ENCODE measurements at places on chromosomes 13 and 19.

DNA sequence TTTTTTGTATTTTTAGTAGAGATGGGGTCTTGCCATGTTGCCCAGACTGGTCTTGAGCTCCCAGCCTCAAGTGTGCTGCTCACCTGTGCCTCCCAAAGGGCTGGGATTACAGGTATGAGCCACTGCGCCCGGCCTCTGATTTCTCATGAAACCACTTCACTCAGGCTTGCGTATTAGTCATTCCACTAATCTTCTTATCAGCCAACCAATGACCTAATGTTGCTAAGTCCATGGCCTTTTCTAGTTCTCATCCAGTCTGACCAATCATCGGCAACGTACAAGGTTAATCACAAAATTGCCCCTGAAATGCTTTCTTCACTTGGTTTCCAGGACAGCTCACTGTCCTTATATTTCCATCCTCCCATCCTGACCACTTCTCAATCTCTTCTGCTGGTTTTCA lies 605.3 kb upstream of the SLC10A2 start:
- no peak for DNase-seq

DNA sequence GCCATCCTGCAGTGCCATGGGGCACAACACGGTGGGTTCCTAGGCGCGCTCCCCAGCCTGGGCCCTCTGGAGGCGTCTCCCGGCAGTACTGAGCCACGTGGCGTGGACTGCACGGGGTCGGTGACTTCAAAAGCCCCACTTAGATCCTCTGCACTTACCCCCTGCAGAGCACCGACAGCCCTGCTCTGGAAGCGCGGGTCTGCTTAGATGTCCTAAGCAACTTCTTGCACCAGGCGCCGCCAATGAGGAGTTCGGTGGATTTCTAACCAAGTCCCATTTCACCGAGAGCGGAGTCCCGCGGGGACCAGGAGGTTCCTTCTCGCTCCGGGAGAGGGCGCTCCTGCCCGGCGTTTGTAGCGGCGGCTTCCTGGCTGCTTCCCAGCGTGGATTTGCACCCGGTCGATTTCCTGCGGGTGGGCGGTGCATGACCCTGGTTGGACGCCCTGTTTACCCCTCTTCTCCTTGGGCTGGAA lies 25.2 kb upstream of the ZNF845 start:
- DNase-seq: no peak

DNA sequence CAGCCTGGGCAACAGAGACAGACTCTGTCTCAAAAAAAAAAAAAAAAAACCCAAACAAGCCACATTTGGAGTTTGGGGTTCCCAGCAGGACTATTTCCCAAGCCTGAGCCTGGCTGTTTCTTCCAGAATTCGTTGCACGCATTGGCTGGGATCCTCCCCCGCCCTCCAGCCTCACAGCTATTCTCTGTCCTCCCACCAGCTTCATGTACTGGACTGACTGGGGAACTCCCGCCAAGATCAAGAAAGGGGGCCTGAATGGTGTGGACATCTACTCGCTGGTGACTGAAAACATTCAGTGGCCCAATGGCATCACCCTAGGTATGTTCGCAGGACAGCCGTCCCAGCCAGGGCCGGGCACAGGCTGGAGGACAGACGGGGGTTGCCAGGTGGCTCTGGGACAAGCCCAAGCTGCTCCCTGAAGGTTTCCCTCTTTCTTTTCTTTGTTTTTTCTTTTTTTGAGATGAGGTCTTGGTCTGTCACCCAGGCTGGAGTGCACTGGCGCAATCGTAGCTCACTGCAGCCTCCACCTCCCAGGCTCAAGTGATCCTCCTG lies 26.7 kb downstream of the LDLR start:
- DNase-seq: no peak

- DNase-seq: no peak
These were observed 864.3 kb upstream of the ATXN8OS start for GRCh38 chr13:69243366-69243765.

DNA sequence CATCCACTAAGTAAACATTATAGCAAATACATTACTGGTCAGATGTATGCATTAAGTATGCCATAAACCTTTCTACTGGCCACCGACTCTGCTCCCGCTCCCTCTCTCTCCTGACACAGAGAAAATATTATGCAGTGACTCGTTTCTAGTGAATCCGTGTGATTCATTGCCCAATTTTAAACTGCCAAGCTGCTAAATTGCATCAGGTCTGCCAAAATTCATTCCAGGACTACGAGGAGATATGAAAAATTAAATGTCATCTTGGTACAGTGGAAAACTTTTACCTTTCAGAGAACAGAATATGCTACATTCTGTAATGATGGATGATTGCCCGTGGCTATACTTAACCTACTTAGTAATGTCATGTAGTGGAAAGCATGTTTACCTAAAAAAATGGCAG lies 368.8 kb upstream of the TSHZ3 start:
- DNase-seq: no peak

GRCh38 chr13:99215184-99215830 lies 14.7 kb downstream of the UBAC2 start:
- no peak for DNase-seq

DNA sequence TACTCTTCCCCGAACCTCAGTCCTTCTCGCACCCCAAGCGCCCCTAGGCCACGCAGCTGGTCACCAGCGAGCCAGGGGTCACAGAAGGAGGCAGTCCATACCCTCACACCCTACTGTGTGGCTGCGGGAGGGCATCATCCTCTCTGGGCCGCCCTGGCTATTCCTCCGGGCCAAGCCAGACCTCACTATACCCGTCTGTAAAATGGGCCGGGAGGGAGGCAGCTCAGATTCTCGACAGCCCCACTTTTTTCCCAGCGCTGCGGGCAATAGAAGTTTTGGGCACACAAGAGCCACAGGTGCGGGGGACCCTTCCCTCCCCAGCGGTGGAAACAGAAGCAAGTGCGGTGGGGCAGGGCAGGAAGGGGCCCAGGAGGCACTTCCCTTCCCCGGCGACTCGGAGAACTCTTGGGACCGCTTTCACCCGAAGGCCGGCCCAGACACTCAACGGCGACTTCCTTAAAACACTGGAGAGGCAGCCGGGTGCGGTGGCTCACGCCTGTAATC lies 5.6 kb upstream of the ARRDC2 start:
- no peak for DNase-seq

- DNase-seq: no peak
These were observed 399.6 kb downstream of the LMO7 start for GRCh38 chr13:76035711-76036110.

DNA sequence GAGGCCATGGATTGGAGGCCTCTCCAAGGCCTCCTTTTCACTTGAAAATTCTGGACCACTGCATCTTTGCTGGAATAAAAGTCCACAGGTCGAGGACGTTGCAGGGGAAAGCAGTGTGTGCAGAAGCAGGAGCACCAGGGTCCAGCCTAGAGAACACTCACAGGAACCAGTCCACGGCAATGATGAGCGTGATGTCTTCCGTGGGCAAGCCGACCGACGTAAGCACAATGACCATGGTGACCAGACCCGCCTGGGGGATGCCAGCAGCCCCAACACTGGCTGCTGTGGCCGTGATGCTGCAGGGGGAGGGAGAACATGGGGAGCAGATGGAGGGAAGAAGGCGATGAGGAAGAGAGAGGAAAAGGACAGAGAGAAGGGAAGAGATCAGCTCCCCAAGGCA lies 11.5 kb downstream of the OR7C2 start:
- no peak for DNase-seq

DNA sequence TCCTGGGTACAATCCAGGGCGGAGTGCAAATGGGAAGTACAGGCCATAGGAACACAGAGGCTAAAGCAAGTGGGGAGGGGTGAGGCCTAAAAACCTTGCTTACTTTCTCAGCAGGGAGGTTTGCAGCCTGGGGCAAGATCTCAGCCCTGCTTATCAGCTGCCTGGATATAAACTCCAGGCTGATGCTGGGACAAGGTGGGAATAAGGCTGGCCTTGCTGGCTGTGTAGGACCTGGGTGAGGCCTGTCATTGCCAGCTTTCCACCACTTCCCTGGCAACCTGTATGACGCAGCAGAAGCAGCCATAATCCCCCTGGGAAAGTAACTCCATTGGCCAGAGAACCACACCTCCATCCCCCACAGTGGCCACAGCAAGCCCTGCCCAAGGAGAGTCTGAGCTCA lies 279.1 kb upstream of the ATXN8OS start:
- DNase-seq: no peak

- DNase-seq: no peak
These were observed 69.7 kb downstream of the UFM1 start for GRCh38 chr13:38419312-38419873.

- no peak for DNase-seq
These were observed 12.6 kb downstream of the DNASE2 start for GRCh38 chr19:12868540-12869112.

DNA sequence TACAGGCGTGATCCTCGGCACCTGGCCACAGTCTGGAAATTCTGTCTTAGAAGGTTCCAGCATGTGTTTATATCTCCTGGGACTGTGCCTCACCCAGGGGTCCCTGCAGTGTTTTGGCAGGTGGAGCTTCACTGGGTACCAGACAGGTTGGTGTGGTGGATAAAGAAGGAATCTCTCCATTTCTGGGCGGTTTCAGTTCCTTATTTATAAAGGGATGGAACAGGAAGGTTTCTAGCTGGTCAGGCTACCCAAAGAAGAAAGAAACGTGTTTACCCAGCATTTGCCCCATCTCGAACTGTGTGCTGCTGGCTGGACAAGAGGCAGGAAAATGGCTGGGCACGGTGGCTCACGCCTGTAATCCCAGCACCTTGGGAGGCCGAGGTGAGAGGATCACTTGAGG lies 9.8 kb downstream of the PNPLA6 start:
- DNase-seq: no peak

GRCh38 chr19:16532440-16533234 lies 9.6 kb downstream of the CHERP start:
- no peak for DNase-seq

GRCh38 chr13:46953941-46954340 lies 57.1 kb upstream of the HTR2A start:
- no peak for DNase-seq

DNA sequence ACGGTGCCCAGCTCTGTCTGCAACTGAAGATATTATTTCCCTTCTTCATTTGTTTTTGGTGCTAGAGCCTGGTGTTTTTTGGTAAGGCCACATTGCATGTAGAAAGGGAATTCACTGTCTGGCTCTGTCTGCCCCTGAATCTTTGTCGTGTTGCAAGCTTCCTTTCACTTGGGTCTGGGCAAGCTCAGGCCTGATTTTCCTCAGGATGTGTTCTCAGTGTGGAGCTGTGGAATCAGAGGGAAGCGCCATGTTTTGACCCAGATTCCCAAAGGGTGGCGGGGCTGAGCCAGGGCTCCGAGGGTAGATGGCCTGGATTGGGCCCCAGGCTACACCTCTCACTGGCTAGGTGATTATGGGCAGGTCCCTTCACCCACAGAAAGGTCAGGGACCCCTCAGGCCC lies 8.6 kb downstream of the PRKCSH start:
- no peak for DNase-seq

Data from stimulated activated CD8-positive, alpha-beta memory T cell treated with anti-CD3 and anti-CD28 coated beads, Interleukin-12 subunit alpha, Interleukin-12 subunit beta, amount 100 ng/mL, for 4 hours (primary cell).